ENCODE measurements at places on chromosomes 2 and 18.
A peak's percentile ranks its signal among the peaks of the same experiment; 100 is the strongest.

DNA sequence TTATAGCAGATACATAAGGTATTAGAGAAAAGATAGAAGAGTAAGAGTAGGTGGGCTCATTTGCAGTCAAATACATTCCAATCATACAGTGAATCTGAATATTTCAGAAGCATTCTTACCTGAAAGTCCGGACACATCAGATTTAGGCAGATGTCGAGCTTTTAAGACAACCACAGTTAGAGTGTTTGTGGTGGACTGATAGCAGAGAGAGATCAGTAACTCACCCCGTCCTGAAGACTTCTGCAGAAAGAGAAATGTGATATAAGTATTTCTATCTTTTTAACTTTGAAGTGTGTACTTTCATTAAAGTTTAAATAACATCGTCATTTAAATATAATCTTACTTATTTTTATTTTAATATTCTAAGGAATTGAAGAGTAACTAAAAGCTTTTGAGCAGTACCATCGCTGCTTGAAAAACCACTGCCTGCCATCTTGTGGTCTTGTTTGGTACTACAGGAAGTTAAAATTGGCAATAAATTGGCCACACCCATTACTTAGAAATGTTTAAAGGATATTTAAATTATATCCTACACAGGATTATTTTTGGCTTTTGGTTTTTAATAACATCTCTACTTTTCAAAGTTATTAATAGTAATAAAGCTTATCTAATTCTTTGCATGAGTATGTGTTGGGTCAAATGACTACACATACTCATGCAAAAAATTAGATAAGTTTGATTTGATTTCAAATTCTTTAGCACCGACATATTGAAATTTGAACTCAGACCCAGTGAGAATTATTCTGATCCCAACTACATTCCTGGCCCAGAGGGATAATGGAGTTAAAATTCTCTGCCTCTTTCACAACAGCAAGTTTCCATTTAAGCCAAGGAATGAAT lies 5.5 kb downstream of the SYT4 start:
- peak; percentile 77 for DNase-seq

DNA sequence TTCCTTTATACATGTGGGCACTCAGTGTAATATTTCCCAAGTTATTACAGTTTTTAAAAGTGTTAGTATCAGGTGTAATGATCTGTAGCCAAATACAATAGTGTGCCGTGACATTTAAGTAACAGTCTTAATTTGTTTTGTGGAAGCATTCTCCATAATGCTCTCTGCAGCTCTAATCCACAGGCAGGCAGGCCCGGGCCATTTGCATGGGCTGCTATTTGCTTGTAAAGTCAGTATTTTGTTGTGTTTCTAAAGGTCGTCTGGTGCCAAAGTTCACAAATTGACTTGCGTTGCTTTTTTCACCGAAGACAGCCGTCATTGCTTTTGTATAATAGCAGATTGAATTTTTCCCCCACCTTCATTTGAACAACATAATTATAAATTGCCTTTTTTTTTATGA lies 153.0 kb downstream of the GBX2 start:
- no peak for DNase-seq

GRCh38 chr2:191474464-191474863 lies 203.5 kb upstream of the NABP1 start:
- DNase-seq = peak; percentile 57

DNA sequence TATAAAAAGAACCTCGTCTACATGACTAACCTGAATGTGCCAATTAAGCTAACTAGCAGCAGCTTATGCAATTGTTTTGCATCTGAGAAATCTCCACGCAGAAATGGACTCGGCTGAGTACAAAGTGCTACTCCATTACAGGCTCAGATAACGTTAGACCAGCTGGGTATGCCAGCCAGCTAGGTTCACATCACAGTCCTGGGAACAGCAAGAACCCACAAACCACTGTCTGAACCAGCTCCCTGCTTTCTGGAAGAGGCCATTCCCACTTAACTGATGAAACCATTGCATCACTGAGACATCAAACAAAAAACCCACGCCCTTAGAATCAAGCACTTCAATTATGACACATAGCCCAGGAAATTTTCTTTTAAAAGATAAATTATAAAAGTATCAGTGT lies 202.7 kb downstream of the CYRIA start:
- no peak for DNase-seq

DNA sequence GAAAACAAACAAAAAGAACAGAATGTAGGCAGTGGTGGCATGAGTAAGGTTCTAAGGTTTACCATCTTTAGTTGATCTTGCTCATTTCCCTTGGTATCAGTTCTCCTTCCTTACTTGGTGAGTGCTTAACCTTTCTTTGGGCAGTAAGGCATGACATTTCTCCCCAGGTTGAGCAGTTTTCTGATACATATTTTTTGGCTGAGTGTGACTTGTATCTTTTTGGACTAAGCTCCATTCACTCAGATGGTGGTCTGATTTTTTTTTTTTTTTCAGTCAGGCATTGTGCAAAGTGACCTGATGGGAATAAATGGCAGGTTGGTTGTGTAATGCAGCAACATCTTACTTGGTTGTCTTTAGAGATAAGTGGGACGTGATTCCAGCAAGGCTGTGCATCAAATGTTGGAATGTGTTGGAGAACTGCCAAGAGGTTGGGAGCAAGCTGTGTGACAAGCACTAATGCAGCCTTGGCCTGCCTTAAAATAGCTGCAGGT lies 15.1 kb downstream of the SPTBN1 start:
- peak; percentile 92 for DNase-seq

GRCh38 chr2:240655931-240656886 lies 26.5 kb downstream of the AQP12B start:
- peak; percentile 6 for DNase-seq

DNA sequence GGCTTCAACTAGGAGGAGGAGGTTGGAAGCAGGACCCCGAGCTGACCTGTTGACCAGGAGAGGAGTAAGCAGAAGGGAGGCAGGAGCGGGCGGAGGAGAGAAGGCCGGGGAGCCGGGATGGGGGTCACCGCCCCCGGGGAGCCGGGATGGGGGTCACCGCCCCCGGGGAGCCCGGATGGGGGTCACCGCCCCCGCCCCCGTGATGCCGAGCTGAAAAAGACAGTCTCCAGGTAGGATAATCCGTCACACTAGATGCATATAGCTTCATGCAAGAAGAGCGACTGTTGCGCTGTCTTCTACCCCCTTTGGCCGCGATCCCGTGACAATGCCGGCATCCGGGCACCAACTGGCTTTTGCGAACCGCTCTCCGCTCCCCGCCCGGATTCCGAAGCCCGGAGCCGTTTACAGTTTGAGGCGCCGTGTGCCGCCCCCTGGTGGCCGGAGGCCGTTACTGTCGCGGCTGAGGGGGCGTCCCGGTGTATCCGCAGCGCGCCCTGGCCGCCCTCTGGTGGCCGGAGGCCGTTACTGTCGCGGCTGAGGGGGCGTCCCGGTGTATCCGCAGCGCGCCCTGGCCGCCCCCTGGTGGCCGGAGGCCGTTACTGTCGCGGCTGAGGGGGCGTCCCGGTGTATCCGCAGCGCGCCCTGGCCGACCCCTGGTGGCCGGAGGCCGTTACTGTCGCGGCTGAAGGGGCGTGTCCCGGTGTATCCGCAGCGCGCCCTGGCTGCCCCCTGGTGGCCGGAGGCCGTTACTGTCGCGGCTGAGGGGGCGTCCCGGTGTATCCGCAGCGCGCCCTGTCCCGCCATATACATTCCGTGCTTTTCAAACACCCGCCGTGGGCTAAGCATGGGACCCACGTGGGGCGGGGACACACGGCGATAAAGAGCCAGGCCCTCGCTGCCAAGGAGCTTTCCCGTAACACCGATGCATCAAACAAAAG lies 89.6 kb downstream of the ACTR3 start:
- no peak for DNase-seq

DNA sequence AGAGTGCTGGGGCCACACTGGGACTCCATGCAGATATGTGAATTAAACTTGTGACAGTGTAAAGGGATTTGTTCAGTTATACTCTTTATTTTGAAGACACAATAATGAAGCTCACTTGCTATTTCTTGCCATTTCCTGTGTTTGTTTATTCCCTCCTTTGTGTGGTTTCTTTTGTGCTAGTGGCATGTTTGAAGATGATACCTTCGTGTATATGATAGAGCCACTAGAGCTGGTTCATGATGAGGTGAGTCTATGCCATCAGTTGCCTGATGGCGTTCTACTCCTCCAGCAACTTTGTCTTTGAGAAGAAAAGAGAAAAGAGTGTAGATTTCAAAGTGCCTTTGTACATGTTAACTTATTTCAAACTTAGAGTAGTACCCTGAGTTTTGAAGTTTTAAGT lies 99.2 kb upstream of the FAM237A start:
- no peak for DNase-seq

- DNase-seq = no peak
These were observed 241.4 kb upstream of the KLHL14 start for GRCh38 chr18:33014060-33014796.

DNA sequence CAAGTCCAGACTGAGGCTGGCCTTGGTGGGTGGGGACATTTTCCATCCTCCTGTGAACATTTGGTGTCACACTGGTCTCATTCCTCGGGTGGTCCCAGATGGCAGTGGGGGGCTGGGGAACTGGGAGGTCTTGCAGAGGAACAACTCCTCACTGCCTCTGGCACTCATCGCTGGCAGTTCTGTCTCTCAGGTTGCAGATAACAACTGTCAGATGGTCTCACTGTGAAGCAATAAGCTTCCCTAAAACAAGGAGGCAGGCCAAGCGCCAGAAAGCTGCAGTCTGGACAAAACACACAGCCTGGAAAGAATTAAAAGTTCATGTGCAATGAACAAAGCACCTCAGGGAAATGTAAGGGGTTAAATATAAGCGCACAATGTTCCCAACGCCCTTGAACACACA lies 78.1 kb downstream of the IRS1 start:
- DNase-seq = peak; percentile 57

DNA sequence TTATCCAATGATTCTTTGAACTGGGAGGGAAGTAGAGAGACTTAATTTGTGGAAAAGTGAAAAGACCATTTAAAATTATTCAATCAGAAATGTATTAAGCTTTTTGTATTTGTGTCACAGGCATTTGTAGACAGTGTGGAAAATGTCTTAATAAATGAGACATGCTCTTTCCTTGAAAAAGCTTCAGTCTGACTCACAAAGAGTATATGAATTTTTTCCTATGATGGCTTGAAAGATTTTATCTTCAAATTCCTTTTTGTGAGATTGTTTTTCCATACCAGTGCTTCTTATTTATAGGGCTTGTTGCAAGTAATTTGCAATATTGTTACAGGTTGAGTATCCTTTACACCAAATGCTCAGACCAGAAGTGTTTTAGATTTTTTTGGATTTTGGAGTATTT lies 39.5 kb downstream of the STON1 start:
- DNase-seq = no peak

- peak; percentile 48 for DNase-seq
These were observed 1.6 kb downstream of the COBLL1 start for GRCh38 chr2:164839914-164840457.

DNA sequence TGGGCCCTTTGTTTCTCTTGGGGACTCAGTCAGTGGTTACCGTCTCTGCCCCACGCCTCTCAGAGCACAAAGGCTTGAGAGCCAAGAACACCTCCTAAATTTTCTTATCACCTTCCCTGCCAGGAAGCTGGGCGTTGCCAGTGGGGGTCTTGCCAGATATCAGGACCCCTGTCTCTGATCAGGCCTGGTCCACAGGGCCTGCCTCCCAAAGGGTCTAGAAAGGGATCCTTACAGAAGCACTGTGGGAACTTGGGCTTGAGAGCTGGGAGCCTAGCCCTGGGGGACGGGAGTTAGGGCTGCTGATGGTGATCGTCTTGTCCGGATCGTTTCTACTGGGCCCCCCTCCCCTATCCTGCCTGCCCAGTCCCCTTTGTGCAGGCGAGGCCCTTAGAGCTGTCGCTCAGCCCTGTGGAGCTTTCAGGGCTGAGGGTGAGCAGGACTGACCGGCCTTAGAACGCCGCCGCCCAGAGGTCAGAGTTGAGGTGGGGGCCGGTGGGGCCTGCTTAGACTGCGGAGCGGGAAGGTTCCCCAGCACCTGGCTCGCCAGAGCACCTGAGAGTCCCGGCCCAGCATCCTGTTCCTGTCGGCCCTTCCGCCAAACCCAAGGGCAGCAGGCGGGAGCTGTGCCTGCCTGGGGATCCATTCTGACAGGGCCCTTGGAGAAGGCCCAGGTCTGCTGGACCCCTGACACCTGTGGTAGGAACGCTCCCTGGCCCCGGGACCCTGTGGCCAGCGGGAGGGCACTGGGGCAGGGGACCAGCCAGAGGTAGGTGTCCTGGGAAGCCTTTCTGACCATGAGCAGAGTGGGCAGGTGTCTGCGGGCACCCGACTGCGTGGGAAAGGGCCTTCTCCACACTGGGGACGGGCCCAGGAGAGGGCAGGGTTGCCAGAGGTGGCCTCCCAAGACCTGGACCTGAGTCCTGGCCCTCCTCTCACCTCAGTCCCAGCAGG lies 956 bp downstream of the ESPNL start:
- no peak for DNase-seq

DNA sequence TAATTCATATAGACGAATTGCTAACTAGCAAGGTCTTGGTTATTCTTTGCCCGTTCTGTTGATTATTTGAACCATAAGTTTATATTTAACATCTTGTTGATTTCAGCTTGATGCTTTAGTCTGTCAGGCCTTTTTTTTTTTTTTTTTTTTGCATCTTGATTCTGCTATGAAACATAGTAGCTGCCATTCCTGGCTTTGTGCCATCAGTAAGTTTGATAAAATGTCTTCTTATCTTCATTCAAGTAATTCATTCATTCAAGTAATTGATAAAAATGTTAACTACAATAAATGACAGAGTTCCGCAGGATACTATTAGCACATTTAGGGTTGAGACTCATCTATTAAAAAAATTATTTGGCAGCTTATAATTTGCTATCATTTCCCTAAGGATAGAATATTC lies 134.7 kb downstream of the LYPD6B start:
- no peak for DNase-seq

DNA sequence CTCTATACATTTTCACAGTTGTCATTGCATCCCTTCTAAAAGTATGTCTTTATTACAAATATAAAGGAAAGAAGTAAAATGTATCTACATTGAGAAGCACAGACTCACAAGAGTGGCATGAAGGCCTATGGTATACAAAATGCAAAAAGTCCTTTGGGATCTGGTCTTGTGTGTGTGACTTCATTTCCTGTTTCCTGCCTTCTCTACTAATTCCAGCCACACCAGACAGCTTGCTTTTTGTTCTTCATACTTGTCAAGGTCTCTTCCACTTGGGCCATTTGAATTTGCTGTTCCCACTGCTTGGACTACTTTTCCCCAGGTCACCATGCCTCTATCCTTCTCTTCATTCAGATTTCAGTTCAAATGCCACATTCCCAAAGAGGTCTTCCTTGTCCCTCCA lies 6.7 kb upstream of the PNO1 start:
- no peak for DNase-seq

- no peak for DNase-seq
These were observed 296.4 kb upstream of the ACVR2A start for GRCh38 chr2:147548451-147548850.

DNA sequence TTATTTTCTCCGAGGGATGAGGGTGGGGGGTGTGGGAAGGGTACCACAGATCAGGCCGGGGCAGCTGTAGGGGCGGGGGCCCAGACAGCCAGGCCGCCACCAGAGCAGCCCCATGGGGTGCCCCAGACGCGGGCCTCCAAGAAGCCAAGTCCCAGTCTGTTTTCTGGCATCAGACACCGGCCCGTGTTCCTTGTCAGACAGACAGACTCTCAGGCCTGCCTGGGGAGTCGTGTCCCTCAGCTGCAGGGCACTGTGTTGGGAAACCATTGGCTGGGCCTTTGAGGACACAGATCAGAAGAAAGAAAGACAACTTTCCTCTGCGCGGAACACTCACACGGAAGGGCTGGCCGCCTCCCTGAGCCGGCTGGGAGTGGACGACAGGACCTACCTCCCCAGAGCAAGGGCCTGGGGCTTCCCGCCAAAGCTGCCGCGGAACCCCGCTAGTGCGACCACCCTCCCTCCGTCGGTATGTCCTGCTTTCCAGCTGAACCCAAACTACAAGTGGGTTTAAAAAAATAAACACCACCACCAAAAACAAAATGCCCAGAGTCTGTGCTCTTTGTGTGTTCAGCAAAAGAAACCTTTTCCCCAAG lies 88.0 kb downstream of the SMAD7 start:
- DNase-seq = no peak

Measured in fibroblast of the aortic adventitia (primary cell).